ENCODE measurements at places on chromosomes 6 and 20.

DNA sequence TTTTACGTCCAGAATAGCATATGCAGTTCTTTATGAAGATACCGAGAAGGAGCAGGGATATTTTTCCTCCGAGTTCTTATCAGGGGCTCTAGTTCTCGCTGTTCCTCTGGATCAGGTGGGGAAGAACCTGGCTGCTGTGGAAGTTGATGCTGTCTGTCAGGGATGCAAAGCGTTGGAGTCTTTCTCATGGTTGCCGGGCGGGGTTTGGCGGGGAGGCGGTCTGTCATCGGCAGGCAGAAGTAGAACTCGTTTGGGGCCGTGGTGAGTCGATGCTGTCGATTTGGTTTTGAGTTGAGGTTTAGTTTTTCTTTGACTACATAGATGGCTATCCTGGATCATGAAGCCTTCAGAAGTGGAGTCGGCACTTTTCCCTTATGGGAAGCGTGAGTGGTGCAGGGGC is 691.2 kb downstream of the QKI start:
- no peak for DNase-seq

DNA sequence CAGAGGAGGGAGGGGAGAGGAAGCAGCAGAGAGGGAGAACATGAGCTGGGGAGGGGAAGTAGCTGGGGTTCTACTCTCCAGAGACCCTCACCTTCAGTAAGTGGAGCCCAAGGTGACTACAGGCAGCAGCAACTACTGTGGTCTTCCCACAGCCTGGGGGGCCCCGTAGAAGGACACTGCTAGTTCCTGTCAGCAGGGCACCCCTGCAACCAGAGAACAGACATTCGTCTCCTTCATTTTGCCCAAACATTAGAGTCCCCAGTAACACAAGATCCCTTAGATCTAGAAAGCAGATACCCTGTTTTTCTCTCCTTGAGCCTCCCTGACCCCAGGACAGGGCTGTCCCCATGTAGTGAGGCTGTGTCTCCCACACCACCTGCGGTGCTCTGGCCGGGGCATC is 8.2 kb downstream of the GNMT start:
- no peak for DNase-seq

DNA sequence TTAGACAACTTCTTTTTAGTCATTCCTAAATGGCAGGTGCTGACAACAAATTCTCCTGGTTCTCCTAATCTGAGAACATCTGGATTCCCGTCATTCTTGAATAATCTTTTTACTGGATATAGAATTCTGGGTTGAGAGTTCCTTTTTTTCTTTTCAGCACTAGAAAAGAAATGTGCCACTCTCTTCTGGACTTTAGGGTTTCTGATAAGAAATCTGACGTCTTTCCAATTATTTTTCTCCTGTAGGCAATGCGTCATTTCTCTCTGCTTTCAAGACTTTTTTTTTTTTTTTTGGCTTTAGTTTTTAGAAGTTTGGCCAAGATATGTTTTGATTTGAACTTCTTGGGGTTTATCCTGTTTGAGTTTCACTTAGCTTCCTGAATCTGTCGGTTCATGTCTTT is 66.1 kb upstream of the RNF24 start:
- DNase-seq: no peak

DNA sequence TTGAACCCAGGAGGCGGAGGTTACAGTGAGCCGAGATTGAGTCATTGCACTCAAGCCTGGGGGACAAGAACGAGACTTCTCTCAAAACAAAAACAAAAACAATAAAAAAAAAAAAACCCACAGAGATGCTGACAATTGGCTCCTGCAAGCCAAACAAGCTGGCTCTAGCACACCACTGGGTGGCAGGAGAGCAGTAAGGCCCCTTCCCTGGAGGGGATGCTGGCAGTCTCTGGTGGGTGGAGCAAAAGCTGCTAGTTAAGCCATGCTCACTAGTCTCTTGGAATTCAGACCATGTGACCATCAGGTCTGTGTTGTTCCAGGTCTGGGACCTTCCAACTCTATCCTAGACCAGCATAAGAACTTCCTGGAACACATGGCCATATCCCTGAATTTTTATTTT is 18.9 kb upstream of the DSN1 start:
- no peak for DNase-seq

DNA sequence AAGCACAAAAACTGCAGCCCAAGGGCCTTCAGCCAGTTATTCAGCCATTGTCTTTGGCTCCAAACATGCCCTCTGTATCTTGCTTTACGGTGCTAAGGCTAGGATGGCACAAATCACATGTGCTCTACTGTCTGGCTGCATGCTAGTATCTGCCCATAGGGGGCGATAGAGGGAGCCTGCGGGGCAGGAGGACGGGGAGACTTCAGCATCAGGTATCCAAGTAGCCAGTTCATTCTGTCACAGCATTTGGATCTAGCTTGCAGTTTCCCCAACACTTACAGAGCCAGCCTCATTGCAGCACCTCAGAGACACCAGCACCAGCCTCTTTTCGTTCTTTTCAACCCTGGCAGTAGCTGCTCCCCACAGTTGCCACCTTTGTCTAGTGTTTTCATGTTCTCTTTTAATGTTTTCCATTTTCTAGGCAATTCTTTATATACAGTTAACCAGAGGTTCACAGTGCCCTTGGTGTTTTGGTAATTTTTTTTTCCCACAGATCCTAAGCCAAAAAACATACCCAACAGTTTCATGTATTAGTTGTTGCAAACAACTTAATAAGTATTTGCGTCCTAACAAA is 705.9 kb downstream of the PTPRT start:
- DNase-seq: no peak

GRCh38 chr20:23399568-23400241 is 21.6 kb downstream of the NAPB start:
- no peak for DNase-seq

DNA sequence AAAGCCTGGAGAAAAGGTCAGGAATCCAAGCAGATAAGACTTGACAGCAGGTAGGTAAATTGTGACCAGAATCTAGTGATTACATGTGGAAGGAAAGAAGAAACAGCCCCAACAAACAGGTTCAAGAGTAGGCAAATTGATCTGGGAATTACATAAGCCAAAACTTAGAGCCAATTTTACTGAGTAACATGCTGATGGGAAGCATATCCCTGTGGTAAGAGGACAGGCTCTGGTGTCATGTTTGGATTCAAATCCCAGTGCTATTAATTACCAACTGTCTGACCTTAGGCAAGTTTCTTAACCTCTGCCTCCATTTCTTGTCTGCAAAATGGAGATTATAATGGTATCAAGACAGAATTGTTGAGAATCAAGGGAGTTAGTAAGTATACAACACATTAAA is 20.4 kb downstream of the MCM9 start:
- DNase-seq: no peak

DNA sequence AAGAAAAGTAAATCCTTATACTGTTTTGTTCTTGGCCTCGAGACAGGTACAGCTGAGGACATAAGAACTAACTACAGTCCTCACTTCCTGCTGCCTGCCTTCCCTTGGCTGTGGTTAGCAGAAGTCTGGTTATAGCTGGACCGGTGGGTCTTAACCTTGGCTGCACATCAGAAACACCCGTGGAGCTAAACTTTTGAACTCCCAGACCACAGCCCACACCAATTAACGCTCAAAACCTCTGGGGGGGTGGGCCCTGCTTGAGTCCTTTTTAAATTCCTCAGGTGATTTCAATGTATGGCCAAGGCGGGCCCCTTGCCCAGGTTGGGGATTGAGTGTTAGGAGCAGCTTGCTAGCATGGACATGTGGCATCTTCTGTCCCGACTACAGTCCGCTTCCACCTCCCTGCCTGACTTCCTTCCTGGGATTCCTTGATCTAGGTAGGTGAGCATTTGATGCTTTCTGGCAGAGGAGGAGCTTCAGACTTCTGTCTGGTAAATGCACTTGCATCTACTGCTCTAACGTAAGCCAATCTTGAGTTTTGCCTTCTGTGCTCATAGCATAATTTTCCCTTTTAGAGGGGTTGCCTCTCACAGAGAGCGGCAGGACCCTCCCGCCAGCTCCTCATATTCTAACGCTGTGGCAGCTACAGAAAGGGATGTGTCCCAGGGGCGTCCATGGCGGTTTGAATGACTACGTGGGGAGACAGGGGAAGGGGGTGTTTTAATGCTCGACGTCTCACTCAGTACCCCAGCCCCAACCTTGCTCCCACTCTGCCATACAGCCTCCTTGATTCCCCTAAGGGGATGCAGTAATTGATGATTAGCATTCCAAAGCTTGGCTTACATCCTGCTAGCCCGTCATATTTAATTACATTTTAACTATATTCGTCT is 390.1 kb downstream of the ZFAND3 start:
- DNase-seq: no peak

- no peak for DNase-seq
These were observed 153.7 kb downstream of the TMEM242 start for GRCh38 chr6:157169656-157170055.

GRCh38 chr6:31681135-31681671 is 336 bp upstream of the LY6G5C start:
- peak; percentile 36 for DNase-seq

DNA sequence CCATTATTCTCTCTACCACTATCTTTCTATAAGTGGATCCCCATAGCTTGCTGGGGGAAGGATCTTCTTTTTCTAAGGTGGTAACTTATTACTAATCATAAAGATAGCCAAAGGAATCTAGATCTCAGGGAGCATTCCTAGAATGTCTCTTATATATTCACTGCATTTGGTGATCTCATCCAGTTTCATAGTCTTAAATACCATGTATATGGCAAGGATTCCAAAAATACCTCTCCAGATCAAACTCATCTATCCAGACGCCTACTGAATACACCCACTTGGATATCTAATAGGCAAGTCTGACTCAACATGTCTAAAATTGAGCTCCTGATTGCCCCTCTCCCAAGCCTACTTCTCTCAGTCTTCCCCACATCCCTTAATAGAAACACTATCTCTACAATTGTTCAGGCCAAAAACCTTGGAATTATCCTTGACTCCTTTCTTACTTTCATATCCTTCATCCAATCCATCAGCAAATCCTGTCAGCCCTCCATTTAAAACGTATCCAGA is 264.4 kb downstream of the HACE1 start:
- no peak for DNase-seq

DNA sequence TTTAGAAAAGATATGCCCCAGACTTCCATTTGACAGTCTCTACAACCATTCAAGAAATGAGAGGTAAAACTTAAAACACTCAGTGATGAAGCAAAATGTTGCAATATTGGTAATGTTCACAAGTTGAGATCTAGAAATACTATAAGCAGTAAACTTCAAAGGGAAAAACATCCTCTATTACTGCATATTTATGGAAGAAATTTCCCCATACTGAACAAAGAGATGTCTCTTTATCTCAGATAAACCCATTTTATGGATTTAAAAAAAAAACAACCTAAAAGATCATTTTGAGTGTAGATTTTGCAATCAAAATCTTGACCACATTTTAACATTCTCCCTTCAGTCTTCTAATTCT is 177.8 kb upstream of the TAB2 start:
- no peak for DNase-seq

GRCh38 chr6:95439741-95440140 is 137.6 kb upstream of the MANEA start:
- DNase-seq: no peak

- no peak for DNase-seq
These were observed 330.1 kb downstream of the DHX35 start for GRCh38 chr20:39292193-39292736.

- DNase-seq: peak; percentile 64
These were observed at the start of gene TXLNB for GRCh38 chr6:139291813-139292619. TSS of gene TXLNB (minus strand) at chr6:139291998. CDS start at chr6:139288899, 3,099 bp downstream.

- DNase-seq: no peak
These were observed 47.5 kb upstream of the TMX4 start for GRCh38 chr20:8067082-8067481.

DNA sequence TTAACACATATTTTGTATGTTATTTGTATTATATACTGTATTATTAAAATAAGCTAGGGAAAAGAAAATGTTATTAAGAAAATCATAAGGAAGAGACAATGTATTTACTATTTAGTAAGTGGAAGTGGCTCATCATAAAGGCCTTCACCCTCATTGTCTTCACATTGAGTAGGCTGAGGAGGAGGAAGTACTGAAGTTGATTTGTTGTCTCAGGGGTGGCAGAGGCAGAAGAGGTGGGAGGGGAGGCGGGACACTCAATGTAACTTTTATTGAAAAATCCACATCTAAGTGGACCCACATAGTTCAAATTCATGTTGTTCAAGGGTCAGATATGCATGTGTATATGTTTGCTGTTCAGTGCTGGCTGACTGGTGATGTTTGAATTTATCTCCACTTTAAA is 210.2 kb upstream of the CITED2 start:
- no peak for DNase-seq
